Fibroblast of villous mesenchyme (primary cell): ENCODE measurements at places on chromosomes 5 and 9. TPM values are rescaled to one million over a fixed set of nuclear protein-coding genes. Genes with fewer than 3 reads are reported as not detected.

The KIF4B gene
- total RNA-seq, result under 0.01 TPM in 1 of 2 replicates, not detected in the other

The PCDHB9 gene
- under 0.01 and 0.64 TPM in 2 replicates for total RNA-seq

The GABRA6 gene
- total RNA-seq, result not detected in 2 replicates

The TIFAB gene
- not detected in 2 replicates for total RNA-seq

The CTSV gene
- 0.32 and 0.43 TPM in 2 replicates for total RNA-seq

The NPDC1 gene
- total RNA-seq, result 6.4 and 13.0 TPM in 2 replicates

The ADAMTS2 gene
- total RNA-seq, result 30.2 and 44.5 TPM in 2 replicates

The LRRC26 gene
- not detected in 2 replicates for total RNA-seq

The IFNA2 gene
- not detected in 2 replicates for total RNA-seq

The HAPLN1 gene
- 0.43 and 3.9 TPM in 2 replicates for total RNA-seq

The NKD2 gene
- 2.2 and 4.2 TPM in 2 replicates for total RNA-seq

The IL7R gene
- total RNA-seq, result 12.9 and 74.7 TPM in 2 replicates

The GRIN1 gene
- total RNA-seq, result under 0.01 TPM in 1 of 2 replicates, not detected in the other

The RFESD gene
- total RNA-seq, result 1.6 and 2.6 TPM in 2 replicates

The OLFM1 gene
- total RNA-seq, result 0.43 and 0.64 TPM in 2 replicates

The EQTN gene
- total RNA-seq, result not detected in 2 replicates

The MEIKIN gene
- not detected in 2 replicates for total RNA-seq

The LHX2 gene
- total RNA-seq, result not detected in 2 replicates

The ZNF484 gene
- 12.6 and 15.1 TPM in 2 replicates for total RNA-seq

The MYMK gene
- not detected in 2 replicates for total RNA-seq

The LCP2 gene
- total RNA-seq, result not detected in 2 replicates

The FOXI1 gene
- not detected in 2 replicates for total RNA-seq

The C5orf52 gene
- not detected in 2 replicates for total RNA-seq

The PSIP1 gene
- total RNA-seq, result 30.3 and 38.4 TPM in 2 replicates

The PCDHGB5 gene
- 23.2 and 25.0 TPM in 2 replicates for total RNA-seq

The LECT2 gene
- total RNA-seq, result not detected in 2 replicates

The BTNL8 gene
- total RNA-seq, result not detected in 2 replicates

The OBP2B gene
- not detected in 2 replicates for total RNA-seq

The CMBL gene
- total RNA-seq, result 4.2 and 8.2 TPM in 2 replicates

The CLTB gene
- total RNA-seq, result 86.3 and 118 TPM in 2 replicates
